NCI-H460 (cell line): ENCODE measurements at places on chromosomes 13 and 19. TPM values are rescaled to one million over a fixed set of nuclear protein-coding genes. Genes with fewer than 3 reads are reported as not detected.

The ZNF382 gene
- 0.37 and 0.92 TPM in 2 replicates for total RNA-seq

The KCNN4 gene
- 22.9 and 23.5 TPM in 2 replicates for total RNA-seq

GRCh38 chr19:18173054-18173571, 500 bp upstream of the IFI30 start:
- DNase-seq = no peak

DNA sequence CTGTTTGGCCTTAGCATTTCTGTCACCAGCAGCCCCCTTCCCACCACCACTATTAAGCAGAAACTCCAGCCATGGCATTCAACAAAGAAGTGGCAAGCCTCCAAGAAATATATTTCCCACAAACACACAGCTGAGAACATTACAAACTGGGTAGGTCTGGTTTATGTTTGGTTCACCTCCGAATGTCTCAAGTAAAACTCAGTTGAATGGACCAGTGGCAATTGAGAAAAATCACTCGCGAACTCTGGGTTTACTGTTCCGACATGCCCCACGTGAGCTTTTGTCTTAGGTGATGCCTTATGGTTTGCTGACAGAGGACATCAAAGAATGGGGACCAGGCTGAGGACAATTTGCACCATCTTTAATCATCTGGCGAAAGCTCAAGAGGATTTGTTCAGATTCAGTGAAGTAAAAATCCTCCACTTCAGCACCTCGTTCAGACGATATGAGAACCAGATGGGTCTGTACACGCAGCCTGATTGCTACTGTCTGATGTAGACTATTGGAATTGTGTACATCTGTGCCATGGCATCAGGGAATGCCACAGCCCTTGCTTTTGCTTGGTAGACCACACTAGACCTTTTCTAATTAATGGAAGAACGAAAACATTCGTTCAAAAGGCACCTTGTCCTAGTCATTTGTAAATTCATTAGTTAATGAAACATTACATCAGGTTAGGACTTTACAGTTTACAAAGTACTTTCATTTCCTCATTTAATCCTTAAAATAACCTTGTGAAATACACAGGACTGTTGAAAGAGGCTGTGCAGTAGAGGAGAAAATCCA, 59.4 kb downstream of the SLC10A2 start:
- DNase-seq = no peak

GRCh38 chr13:91368101-91368500, 20.6 kb downstream of the MIR17HG start:
- DNase-seq = no peak
